ENCODE measurements at places on chromosomes 11 and 22.

DNA sequence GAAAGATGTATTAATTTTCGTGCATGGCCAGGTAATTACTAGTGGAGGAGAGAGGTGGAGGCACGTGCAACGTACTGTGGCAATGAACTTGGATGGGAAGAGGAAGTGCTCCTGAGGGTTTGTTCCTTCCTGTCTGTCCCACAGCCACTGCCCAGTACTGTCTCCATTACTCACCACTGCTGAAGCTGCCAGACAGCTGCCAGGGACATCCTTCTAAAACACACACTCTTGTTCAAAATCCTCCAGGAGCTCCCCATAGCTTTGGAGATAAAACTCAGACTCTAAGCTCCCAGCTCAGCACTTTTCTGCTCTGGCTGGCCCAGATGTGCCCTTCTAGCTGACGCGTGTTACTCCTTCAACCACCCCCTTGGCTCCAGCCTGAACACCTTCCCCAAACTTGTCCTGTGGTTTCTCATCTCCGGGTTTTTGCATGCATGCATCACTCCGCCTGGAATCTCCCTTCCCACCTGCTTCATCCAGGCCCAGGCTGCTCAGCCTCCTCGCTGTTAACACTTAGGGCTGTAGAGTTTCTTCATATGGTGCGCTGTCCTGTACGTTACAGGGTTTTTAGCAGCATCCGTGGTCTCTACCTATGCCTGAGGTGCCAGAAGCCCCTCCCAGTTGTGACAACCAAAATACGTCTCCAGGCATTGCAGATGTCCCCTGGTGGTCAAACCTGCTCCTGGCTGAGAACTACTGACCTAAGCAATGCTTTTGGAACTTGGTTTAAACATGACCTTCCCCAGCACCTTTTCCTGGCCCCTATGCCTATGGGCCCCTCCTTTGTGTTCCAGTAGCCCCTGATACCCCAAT, 69.5 kb downstream of the C11orf91 start:
- no peaks in the 10 kb centered on the region for H3K4me1 ChIP-seq
- H3K4me3 ChIP-seq = no peak overlapping the region
- no peak overlapping the region for H3K27ac ChIP-seq
- no peaks in the 10 kb centered on the region for H3K27me3 ChIP-seq
- H3K36me3 ChIP-seq = no peaks in the 10 kb centered on the region
- no peak for DNase-seq

- H3K36me3 ChIP-seq = no peaks in the 10 kb centered on the region
- peak; percentile 30 for DNase-seq
- H3K27me3 ChIP-seq = no peaks in the 10 kb centered on the region
- H3K27ac ChIP-seq = no peak overlapping the region
- no peaks in the 10 kb centered on the region for H3K4me1 ChIP-seq
- H3K4me3 ChIP-seq = no peak overlapping the region
Observed at GRCh38 chr11:100575860-100576717, 111.0 kb upstream of the ARHGAP42 start.

GRCh38 chr22:23404689-23405365, 175.3 kb downstream of the IGLL1 start:
- H3K27me3 ChIP-seq = peaks cover 4% of the 10 kb centered on the region
- H3K27ac ChIP-seq = no peak overlapping the region
- peak; percentile 67 for DNase-seq

GRCh38 chr11:132056689-132057088, 686.3 kb downstream of the NTM start:
- H3K27me3 ChIP-seq = no peaks in the 10 kb centered on the region
- H3K36me3 ChIP-seq = no peaks in the 10 kb centered on the region
- H3K27ac ChIP-seq = no peak overlapping the region
- H3K4me1 ChIP-seq = no peaks in the 10 kb centered on the region

DNA sequence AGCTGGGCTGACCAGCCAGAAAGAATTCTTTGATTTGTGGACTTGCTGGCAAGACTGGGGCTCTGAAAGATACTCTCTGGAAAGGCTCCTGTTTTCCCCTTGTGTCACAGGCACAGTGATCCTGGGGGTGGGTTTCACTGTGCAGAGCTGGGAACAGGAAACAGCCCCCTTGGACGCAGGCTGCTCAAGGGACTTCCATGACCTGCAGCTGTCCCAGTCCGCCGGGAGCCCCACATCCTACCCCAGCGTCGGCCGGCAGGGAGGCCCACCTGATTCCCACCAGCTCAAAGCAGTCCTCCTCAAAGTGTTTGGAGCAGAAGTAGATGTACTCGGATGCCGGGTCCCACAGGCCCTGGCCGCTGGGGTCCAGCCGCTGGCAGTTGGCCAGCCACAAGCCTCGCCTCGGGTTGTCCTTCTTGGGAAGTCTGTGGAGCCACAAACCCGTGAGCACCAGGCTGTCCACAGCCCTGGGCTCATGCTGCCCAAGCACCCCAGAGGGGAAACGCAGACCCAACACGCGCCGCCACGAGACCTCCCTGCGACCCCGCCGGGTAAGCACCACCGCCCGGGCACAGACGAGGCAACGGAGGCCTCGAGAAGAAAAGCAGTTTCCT, 824 bp downstream of the THAP7 start:
- no peaks in the 10 kb centered on the region for H3K27me3 ChIP-seq
- no peak for DNase-seq
- peaks cover 15% of the 10 kb centered on the region for H3K4me1 ChIP-seq
- peaks cover 50% of the 10 kb centered on the region for H3K36me3 ChIP-seq

- H3K27ac ChIP-seq = no peak overlapping the region
- peaks cover 34% of the 10 kb centered on the region for H3K36me3 ChIP-seq
- DNase-seq = no peak
- no peaks in the 10 kb centered on the region for H3K4me1 ChIP-seq
- no peak overlapping the region for H3K4me3 ChIP-seq
- H3K27me3 ChIP-seq = no peaks in the 10 kb centered on the region
Observed at GRCh38 chr22:43257961-43258360, 71.0 kb upstream of the TTLL12 start.

DNA sequence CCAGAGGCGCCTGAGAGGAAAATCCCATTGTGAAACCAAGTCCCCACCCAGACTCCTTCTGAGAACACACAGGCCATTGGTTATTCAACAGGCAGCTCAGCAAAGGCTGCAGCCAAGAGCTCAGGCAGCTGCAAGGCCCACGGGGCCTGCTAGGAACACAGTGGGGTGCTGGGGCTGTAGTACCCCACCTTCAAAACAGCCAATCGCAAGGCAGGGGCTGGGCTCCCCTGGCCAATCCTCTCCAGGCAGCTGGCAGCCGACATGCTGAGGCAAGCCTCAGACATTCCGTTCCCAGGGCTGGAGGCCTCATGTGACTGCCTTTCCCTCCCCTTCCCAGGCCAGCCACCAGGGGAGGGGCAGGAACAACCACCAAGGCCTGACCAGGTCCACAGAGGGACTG, 6.6 kb downstream of the PRODH start:
- no peak overlapping the region for H3K27ac ChIP-seq
- no peaks in the 10 kb centered on the region for H3K36me3 ChIP-seq
- no peaks in the 10 kb centered on the region for H3K4me1 ChIP-seq
- no peak for DNase-seq

GRCh38 chr22:23446796-23447350, 133.2 kb downstream of the IGLL1 start:
- no peak overlapping the region for H3K27ac ChIP-seq
- H3K4me1 ChIP-seq = no peaks in the 10 kb centered on the region
- no peak overlapping the region for H3K4me3 ChIP-seq
- no peaks in the 10 kb centered on the region for H3K36me3 ChIP-seq
- H3K27me3 ChIP-seq = no peaks in the 10 kb centered on the region
- DNase-seq = no peak

DNA sequence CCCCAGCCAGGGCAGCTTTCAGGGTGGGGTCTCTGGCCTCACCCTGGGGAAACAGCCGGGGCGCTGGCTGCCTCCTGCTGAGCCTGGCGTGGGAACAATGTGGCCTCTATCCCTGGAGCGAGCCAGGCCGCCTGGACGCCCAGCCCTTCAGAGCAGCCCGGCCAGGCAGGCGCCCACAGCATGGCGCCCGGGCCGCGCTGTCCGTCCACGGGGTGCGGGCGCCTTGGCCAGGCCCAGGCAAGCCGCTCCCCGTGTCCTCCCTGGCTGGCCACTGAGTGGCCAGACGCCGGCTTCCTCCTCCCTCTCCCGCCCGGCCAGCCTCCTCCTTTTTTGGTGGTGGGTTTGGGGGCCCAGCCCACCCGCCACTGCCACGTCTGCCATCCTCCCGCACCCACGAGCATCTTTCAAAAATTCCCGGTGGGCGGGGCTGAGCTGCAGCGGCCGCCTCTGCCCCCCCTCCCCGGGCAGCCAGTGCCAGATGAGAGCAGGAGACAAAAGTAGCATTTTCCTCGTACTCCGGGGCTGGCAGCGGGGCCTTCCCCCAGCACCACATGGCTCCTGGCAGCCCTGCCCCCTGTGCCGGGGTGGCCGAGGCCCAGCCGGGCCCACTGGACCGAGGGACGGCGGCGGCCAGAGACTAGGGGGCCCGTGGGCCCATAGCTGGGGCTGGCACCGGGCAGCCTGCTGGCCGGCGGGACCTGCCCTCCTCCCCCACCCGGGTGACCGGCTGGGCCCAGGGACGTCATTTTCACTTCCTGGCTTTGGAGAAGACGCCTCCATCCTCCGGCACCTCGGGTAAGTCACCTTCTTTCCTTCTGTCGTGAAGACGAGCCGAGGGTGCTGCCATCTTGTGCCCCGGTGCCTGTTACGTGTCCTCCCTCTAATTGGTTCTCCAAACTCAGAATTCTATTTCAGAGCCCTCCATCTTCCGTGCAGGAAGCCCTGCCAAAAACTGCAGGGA, 70.2 kb upstream of the PPARA start:
- no peak for DNase-seq
- H3K27me3 ChIP-seq = peaks cover 4% of the 10 kb centered on the region
- no peaks in the 10 kb centered on the region for H3K36me3 ChIP-seq
- no peaks in the 10 kb centered on the region for H3K4me1 ChIP-seq
- no peak overlapping the region for H3K27ac ChIP-seq
- H3K4me3 ChIP-seq = no peak overlapping the region

GRCh38 chr11:31827455-31828206, 16.5 kb upstream of the PAX6 start:
- no peak overlapping the region for H3K27ac ChIP-seq
- peaks cover 6% of the 10 kb centered on the region for H3K4me1 ChIP-seq
- no peaks in the 10 kb centered on the region for H3K36me3 ChIP-seq
- no peak overlapping the region for H3K4me3 ChIP-seq
- DNase-seq = peak; percentile 36

DNA sequence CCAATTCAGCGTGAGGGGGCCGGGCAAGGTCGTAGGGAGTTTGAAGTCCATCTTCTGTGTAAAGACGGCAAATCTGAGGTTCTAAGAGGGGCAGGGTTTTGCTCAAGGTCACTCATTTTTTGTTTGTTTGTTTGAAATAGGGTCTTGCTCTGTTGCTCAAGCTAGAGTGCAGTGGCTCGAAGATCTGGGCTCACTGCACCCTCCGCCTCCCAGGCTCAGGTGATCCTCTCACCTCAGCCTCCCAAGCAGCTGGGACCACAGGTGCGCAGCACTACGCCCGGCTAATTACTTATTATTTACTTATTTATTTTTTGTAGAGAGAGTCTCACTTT, 355 bp upstream of the AP1B1 start:
- H3K27me3 ChIP-seq = no peaks in the 10 kb centered on the region
- H3K4me1 ChIP-seq = peaks cover 4% of the 10 kb centered on the region
- no peak overlapping the region for H3K27ac ChIP-seq
- no peak for DNase-seq
- H3K4me3 ChIP-seq = peak overlapping the region; percentile 49

- no peaks in the 10 kb centered on the region for H3K27me3 ChIP-seq
- no peak for DNase-seq
- no peaks in the 10 kb centered on the region for H3K36me3 ChIP-seq
- no peak overlapping the region for H3K27ac ChIP-seq
- no peak overlapping the region for H3K4me3 ChIP-seq
Observed at GRCh38 chr11:81840380-81840779, 893.3 kb downstream of the FAM181B start.

DNA sequence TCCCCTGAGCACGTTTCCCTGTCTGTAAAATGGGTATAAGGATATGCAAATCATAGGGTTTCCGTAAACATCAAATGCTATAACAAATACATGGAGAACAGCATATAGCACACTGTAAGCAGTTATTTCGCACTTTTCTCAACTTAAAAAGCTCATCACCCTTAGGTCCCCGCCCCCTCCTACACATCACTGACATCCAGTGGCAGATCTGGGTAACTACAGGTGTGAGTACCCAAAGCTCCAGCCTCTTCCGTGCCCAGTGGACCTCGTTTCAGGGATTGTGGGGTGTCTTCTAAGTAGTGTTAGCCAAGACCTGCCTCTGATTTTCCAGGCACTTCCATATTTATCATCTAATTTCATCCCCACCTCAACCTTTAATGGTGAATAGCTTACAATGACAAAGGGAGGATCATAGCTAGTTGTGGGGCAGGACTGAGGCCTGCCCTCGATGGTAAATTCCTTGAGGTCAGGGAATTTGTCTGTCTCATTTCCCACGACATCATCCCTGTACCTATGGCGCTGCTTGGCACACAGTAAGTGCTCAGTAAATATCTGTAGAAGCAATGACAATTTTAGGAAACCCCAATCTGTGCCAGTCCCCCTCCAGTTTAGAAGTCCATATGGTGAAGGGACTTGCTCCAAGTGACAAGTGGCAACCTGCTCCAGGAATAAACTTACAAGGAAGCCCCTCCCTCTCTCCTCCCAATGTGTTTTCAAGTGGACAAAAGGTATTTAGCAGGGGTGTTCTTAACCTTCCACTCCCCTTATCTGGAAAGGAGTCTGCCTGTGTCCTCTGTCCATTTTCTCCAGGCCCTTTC, 340.5 kb downstream of the TENM4 start:
- no peak for DNase-seq
- H3K27me3 ChIP-seq = no peaks in the 10 kb centered on the region
- no peak overlapping the region for H3K4me3 ChIP-seq
- no peaks in the 10 kb centered on the region for H3K4me1 ChIP-seq

DNA sequence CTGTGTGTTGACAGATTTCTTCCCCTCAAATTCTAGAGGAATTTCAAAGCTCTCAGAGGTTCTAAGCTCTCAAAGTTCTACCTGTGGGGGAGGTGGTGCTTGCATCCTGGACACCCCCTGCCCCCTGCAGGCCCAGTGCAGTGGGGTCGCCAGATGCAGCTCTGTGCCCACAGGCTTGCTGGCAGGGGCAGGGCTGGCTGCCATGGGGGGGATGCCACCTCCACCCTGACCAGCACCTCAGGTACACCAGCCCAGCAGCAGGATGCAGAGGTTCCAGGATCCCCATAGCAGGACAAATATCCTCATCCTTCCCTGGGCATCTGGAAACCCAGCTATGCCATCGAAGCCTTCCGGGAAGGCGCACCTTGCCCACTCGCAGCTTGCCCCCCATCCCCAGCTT, 91.1 kb downstream of the BRD1 start:
- no peaks in the 10 kb centered on the region for H3K36me3 ChIP-seq
- no peak overlapping the region for H3K27ac ChIP-seq
- no peak for DNase-seq
- no peak overlapping the region for H3K4me3 ChIP-seq
- peaks cover 12% of the 10 kb centered on the region for H3K27me3 ChIP-seq
- H3K4me1 ChIP-seq = no peaks in the 10 kb centered on the region

DNA sequence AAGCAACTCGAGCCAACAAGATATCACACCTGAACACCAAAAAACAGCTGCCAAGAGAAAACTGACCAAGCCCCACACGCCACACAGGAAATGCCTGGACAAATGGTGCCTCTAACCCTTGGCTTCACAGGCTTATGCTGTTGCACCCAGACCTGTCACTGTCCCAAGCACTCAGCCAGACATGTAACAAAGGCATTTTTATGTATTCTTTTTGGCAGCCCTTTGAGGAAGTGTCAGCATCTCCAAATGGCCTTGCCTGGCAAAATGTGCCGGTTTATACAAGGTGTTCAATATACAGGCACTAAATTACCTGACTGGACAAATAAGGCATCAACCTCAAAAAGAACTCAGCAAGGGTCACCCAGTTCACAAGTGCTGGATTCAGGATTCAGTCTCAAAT, 6.1 kb downstream of the HDHD5 start:
- no peaks in the 10 kb centered on the region for H3K27me3 ChIP-seq
- peaks cover 54% of the 10 kb centered on the region for H3K36me3 ChIP-seq
- no peak for DNase-seq
- H3K4me1 ChIP-seq = no peaks in the 10 kb centered on the region
- H3K4me3 ChIP-seq = no peak overlapping the region
- no peak overlapping the region for H3K27ac ChIP-seq

All from neuronal stem cell (in vitro differentiated cells).